ENCODE measurements at places on chromosomes 12 and 14.

DNA sequence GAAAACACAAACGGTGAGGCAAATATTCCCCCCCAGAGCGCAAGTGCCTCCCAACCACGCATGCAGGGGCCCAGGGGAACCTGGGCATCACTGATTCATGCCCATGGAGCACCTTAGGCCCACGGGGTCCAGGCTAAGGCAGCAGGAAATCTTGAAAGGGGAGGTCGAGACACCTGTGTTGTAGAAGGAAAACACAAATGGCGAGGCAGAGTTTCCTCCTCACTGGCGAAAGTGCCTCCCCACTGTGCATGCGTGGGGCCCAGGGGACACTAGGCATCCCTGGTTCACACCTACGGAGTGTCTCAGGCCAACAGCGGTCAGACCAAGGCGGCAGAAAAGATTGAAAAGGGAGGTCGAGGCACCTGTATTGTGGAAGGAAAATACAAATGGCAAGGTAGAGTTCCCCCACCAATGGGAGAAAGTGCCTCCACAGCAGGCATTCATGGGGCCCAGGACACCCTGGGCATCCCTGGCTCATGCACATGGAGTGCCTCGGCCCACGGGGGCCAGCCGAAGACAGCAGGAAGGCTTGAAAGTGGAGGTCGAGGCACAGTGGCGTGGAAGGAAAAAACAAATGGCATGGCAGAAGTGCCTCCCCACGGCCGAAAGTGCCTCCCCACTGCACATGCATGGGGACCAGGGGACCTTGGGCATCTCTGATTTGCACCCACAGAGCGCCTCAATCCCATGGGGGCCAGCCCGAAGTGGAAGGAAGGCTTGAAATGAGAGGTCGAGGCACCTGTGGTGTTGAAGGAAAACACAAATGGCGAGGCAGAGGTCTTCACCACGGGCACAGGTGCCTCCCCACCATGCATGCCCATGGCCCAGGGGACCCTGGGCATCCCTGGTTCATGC, 368.8 kb downstream of the ALG10 start:
- DNase-seq, result no peak

DNA sequence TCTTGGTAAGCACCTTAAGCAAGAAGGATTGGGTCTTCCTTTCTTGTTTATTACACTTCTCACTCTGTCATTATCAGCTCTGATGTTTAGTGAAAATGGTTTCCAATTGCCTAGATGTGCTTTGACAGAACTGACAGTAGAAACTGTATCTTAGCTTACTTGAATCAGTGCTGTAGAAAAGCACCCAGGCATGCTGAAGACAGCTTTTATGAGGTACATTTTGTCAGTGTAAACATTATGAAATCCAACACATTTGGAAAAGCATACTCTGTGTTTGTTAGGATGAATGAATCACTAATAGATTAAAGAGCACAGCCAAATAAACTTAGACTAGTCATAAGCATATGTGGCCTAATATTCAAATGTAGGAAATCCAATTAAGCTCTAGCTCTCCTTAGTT, 290.2 kb upstream of the NPAS3 start:
- DNase-seq, result no peak

DNA sequence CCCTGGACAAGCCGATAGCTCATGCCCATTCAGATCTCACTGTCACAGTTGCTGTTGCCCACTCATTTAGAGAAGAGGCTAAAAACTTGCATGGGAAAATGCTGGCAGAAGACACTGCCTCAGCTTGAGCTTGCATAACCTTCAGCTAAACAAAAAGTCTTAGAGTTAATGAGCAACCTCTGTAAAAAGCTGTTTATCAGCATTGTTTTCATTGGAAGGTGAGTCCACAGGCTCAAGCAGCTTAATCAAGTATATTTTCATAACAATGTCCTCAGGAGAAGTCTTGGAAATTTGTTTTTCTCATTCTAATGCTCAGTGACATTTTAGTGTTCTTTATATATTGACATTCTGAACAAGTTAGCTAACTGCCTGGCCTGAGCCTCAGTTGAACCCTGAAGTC, 872.9 kb downstream of the TMTC2 start:
- no peak for DNase-seq

GRCh38 chr12:58186914-58187313, 245.5 kb downstream of the ATP23 start:
- no peak for DNase-seq

- DNase-seq, result no peak
Observed at GRCh38 chr12:30067146-30067545, 283.4 kb upstream of the TMTC1 start.

- DNase-seq, result no peak
Observed at GRCh38 chr12:119113496-119113986, 65.2 kb upstream of the HSPB8 start.

All from NCI-H2081 (cell line).